ENCODE measurements at places on chromosomes 3 and 15. TPM values are rescaled to one million over a fixed set of nuclear protein-coding genes. Genes with fewer than 3 reads are reported as not detected.

DNA sequence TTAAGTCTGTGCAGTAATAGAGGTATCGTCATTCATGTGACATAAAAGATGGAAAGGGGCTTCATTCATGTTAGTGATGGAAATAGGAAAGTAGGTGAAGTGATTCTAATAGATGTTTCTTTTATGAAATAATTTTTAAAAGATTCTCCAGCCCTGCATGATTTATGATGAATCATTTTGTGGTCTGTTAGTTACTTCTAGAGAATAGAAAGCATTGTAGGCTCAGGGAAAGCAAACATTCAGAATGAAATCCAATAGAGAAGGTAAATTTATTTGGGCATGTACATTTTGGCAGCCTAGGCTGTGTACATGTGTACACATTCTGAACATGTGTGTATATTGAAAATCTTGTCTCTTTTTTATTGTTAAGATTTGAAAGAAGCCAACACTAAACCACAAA lies 23.1 kb downstream of the PPARG start:
- no peak for DNase-seq

DNA sequence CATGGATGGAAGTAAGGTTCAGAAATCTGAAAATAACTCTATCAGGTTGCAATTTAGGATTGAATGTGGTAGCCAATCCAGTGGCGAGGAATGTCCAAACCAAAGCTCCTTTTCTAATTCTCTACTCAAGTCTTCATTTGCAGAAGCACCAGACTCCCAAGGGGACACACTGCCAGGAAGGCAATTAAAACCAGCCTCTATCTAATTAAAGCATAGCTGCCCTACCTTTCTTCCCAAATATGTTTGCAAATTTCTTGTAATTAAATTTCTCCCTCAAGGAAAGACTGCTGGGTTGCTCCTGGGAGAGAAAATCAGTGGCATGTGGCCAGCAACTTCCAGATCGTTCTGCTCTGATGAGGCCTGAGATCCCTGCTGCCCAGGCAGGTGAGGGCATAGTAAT lies 153.4 kb upstream of the MCTP2 start:
- DNase-seq = no peak

- no peak for DNase-seq
These were observed 5.6 kb downstream of the ZBED2 start for GRCh38 chr3:111589303-111590142.

DNA sequence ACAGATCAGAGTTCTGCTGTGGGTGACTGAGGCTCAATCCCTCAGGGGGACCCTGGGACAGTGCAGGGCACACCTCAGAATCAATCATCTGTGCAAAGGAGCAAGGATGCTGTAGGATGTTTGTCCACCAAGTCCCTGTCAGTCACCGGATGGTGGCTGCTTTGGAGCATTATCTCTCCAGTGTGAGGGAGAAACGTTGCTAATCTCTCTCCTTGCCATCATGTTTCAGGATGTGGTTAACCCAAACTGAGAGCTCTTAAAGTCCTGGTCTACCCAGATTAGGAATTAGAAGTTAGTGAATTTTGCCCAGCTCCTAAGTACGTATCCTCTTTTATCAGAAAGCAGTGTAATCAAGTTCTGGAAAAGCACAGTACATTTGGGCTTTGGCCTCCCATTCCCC lies 26.2 kb upstream of the LRRC3B start:
- no peak for DNase-seq

DNA sequence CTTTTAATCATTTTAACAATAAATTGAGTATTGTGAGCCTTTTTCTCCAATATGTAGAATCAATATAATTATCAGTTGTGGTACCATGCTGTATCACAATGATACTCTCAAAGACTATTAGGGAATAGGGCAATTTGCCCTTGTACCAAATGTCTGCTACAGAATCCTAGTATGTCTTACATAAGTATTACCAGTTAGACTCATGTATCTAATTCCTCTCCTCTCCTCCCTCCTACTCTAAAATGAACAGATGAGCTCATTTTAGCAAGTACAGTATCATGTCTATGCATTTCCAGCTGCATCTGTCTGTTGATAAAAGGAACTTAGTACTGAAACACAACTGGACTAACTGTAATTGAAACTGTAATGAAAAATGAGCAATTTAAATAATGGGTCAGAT lies 124.3 kb upstream of the ATP11B start:
- DNase-seq = no peak

DNA sequence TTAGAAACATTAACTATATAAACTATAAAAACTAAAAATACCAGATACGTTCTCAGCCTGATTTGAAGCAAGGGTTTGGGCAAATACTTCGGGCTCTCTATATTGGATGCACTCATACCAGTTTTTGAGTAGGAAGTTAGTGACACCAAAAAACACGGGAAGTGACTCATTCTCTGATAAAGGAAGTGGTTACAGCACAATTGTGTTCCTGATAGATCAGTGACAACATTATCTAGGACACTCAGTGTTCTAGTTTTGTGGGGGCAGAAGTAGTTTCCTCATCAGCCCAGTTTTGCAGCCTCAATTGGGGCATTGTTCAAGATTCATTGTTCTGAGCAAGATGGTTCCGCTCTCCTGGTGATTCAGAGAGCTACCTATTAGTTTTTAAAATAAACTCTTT lies 469.6 kb upstream of the DPPA4 start:
- DNase-seq = peak; percentile 34

GRCh38 chr3:53715815-53716483 lies 130.3 kb downstream of the CHDH start:
- DNase-seq = no peak

DNA sequence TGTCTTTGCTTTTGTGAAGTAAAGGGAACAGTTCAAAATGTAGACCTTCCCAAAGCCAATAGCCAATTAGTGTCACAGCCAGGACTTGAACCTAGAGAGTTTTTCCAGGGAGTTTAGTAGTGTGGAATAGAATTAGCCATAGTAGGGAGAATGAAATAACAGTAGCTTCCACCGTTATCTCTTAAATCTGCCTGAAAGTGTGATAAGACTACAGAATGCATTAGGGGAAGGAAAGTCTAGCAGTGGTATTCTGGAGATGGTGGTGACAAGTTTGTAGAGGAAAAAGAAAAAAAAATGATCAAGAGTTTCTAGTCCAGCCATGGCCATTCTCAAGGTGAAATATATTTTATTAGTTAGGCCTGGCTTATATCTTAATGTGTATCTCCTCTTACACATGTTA lies 13.8 kb downstream of the ATP11B start:
- DNase-seq = no peak

ST3GAL6 gene
- total RNA-seq = not detected

PYDC2 gene
- not detected for total RNA-seq

XYLB gene
- total RNA-seq = 2.5 TPM

GOLGA6B gene
- total RNA-seq = not detected

CP gene
- not detected for total RNA-seq

MASP1 gene
- total RNA-seq = not detected

SAMMSON gene
- not detected for total RNA-seq

SCN11A gene
- 0.05 TPM for total RNA-seq

EHHADH gene
- total RNA-seq = 2.9 TPM

NRROS gene
- 9.2 TPM for total RNA-seq

Data from activated naive CD4-positive, alpha-beta T cell treated with anti-CD3 and anti-CD28 coated beads for 36 hours (primary cell).